ENCODE measurements at places on chromosomes 1 and 21.

- no peak for DNase-seq
Measured at GRCh38 chr1:2374252-2375155, 16.9 kb downstream of the MORN1 start.

- no peak for DNase-seq
Measured at GRCh38 chr1:55045430-55045829, 6.1 kb downstream of the PCSK9 start.

GRCh38 chr1:30263888-30264671, 459.3 kb downstream of the MATN1 start:
- no peak for DNase-seq

- no peak for DNase-seq
Measured at GRCh38 chr1:35585281-35585680, 12.2 kb downstream of the TFAP2E start.

GRCh38 chr1:196462086-196462485, 146.2 kb downstream of the KCNT2 start:
- DNase-seq: no peak

DNA sequence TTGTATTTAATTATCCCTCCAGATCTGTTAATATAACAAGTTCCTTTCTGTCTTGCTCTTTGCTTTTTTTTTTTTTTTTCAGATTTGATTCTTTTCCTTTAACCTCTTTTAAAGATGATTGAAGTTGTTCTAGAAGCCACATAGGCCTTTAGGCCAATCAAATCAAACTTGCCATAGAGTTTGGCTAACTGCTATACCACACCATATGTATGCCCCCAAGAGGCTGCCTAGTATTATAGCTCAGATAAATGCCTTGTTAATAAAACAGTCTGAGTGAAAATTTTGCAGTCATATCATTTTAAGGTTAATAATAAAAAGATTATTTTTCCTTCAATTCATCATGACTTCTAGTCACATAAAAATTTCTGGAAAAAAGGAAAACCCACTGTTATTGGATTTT, 696.0 kb upstream of the CHRM3 start:
- DNase-seq: no peak
